ENCODE measurements at places on chromosomes 5 and 9. TPM values are rescaled to one million over a fixed set of nuclear protein-coding genes. Genes with fewer than 3 reads are reported as not detected.

The ECSCR gene
- total RNA-seq: not detected

The EFCAB9 gene
- total RNA-seq: not detected

The GLRA1 gene
- not detected for total RNA-seq

The IL17B gene
- not detected for total RNA-seq

Data from Panc1 (cell line).